ENCODE measurements at places on chromosomes 5 and 9.

DNA sequence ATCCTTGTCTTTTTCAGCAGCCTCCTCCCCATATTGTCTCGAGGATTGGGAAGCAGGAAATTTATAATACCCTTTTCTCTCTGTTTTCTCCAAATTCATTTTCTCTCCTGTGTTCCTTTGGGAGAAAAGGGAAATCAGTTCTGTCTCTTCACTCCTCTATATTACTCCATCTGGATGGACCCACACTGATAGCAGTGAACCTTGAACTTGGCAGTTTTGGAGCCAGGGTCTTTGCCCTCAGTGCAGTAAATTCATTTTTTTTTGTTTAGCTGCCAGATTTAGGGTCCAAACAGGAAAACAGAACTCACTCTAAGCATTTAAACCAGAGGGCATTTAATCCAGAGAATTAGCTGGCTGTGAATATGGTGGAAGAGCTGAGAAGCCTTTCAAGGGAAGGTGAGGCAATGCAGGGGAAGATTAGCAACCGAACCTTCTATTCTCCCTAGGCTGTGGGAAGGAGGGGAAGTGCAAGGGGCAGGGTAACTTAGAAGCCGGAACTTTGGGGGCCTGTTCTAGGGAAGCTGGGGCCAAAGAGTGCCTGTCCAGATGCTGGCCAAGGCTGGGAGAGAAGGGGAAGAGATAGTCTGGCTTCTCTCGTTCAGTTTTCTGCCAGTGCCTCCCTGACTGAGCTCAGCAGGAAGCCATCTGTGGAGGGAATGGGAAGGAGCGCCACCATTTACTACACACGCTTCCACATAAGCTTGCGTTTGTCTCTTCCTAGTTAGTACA, 16.3 kb upstream of the NPR2 start:
- DNase-seq, result no peak

DNA sequence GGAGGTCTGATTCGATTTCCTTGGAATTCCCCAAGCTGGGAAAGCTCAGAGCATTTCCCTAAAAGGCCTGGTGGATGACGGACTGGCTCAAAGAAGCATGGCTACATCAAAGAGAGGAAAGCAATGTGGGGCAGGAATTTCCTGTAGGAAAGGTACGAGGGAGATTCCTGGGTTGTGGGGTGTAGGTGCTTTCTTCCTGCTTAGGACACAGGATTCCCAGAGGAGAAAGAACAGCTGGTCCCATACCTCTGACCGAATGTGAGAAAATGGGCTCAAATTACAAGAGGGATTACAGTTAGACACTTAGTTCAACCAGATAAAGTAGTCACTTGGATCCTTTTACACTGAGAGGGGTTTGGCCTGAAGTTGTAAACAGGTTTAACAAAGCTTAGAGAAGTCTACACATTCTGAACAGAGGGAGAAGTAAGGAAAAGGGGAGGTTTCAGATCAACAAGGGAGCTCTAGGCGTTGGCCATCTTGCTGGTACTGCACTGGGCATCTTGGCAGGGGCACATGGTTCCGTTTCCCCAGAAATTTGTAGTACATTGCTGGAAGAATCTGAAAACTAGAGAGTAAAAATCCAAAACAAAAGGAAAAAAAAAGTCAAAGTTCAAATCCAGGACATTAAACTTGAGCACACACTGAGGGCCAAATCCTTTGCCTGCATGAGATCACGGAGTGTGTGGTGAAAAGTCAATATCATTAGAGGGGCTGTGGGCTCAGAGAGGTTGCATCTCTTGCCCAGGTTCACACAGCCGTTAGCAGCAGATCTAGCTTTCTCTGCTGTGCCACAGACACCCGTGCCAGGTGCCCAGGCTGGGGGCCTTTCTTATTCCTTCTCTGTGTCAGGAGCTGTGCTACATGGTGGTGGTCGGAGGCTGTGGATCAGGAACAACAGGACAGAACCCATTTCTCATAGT, 171.3 kb downstream of the RGS3 start:
- no peak for DNase-seq

DNA sequence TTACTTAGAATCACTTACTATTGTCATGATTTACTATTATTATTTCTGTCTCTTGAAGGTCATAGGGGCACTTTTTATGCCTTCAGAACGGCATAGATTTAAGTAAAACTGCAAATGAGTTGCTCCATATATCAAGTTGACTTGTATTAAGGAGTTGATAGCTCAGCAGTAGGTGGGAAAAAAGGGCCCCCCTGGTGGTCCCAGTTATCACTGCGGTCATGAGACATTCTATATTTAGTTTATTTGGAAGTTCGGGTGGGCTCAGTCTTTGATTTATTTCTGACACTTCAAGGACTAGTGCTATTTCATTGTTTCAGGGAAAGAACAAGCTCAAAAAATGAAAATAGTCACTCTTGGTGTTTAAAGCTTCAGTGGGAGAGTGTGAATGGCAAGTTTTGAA, 159.3 kb downstream of the SLC24A2 start:
- DNase-seq, result no peak

- no peak for DNase-seq
Measured at GRCh38 chr5:158727771-158728311, 371.9 kb downstream of the EBF1 start.

GRCh38 chr9:92061184-92061583, 54.0 kb downstream of the SPTLC1 start:
- DNase-seq, result no peak

DNA sequence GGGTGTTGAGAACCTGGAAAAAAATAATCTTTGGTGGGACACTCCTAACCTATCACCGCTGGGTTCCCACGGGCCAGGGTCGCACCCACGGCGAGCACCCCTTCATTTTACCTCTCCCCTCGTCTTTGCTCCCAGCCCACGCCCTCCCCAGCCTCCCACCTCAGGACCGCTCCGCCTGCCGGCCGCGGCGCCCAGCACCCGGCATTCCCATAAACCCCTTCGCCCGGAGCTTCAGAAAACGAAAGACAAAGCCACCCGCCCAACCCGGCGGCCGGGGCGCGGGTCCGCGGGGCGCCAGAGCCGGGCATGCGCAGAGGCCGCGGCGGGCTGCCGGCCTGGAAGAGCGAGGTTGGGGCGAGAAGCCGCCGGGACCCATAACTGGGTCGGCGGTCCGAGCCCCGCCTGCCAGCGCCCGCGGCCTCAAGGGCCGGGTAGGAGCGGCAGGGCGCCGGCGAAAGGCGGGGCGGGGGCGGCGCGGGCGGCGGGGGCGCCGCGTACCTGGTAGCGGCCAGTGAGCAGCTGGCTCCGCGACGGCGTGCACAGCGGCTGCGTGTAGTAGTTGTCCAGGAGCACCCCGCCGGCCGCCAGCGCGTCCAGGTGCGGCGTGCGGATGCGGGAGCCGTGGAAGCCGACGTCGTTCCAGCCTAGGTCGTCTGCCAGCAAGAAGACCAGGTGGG, 533 bp downstream of the ARSB start:
- peak; percentile 58 for DNase-seq

DNA sequence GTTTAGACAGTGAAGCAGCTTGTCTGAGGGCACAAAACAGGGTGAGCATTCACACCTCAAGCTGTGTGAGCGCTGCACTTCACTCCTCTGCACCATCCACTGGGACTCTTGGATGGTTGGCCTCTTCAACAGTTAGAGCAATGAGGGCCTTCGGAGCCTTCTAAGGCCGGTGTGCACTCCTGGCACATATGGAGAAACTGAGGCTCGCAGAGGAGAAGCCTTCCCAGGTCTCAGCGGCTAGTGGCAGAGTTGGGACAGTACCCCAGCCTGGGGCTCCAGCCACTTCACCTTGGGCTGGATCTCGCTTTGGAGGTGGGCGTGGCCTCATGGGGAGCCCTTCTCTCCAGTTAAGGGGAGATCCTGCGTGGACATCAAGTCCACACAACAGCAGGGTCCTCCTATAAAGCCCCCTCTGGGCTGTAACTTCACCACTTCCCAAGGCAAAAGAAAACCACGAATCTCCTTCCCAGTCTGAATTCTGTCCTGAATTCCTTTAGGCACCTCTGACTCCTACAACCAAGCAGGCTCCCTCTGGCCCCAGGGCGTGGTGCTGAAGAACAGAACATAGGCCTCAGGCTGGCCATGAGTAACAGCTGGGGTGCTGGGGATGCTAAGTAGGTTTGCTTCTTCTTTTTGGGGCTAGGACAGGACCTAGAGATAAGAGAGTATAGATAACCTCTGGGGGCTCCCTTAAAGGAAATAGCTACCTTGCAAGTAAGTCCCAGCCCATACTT, 30.5 kb upstream of the CSF1R start:
- no peak for DNase-seq

DNA sequence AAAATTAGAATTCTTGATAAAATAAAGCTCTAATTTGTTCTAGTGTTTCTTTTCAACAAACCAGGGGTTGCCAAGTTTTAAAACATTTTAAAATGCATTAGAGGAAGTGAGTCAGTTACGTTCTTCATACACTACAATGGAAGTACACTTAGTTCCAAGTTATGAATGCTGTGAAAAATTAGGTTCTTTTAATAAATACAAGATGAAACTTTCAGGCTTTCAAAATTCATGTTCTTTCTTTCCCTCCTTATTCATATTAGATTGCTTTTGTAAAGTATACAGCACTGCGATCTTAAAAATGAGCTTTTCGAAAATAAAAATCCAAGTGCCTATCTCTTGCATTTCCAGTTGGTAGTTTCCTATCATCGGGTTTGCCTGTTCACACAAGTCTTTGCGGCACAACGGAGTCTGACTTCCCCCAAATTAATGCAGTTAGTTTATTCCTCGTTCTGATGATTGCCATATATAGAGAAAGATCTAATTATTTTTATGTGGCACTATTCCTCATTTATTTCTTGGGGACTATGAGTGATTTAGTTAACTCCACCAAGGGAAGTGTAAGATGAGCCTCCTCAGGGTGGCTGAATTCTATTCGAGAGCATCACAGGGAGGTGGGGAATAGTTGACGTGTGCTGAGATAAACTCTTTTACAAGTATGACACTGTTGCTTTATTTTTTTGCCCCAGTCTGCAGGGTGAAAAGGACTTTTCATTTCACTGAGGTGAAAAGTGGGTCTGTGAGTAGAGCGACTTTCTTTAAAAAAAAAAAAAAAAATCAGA, 238.2 kb downstream of the CD180 start:
- DNase-seq, result no peak

GRCh38 chr9:121324316-121324715, 45.7 kb downstream of the STOM start:
- DNase-seq, result no peak

Measured in stimulated activated CD8-positive, alpha-beta memory T cell treated with anti-CD3 and anti-CD28 coated beads, Interleukin-2, amount 100 ng/mL, for 1 hour (primary cell).